ENCODE measurements at places on chromosomes 13 and 19.

GRCh38 chr13:35768073-35768472 lies 291.6 kb upstream of the MAB21L1 start:
- DNase-seq, result no peak

- DNase-seq, result no peak
Measured at GRCh38 chr13:28955264-28955966, 135.3 kb downstream of the MTUS2 start.

DNA sequence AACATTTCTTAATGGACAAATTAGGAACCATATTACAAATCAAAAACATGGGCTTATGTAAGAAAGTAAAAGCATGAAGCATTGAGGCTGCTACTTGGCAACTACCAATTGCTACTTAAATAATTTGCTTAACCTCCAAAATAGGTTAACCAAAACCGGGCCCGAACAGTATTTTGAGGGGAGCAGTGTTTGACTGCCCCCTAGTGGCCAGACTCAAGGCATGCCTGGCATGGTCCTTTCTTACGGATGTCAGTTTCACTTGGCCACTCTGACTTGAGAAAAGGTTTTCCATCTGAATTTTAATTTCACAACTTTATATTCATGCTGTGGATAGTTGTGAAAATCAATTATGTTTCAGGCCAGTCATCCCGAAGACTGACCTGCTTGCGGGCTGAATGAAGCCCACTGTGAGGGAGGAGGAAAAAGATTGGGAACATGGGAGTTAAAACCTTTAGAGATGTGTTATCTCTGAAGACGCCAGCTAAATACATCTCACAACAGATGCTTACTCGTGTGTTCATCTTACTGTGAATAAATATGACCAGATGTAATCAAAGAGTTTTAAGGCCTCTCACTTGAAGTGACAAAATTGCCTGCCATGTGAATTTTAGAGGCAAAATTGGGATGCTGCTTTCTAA lies 2.9 kb downstream of the RXFP2 start:
- DNase-seq, result peak; percentile 50

GRCh38 chr13:92158346-92158745 lies 759.9 kb downstream of the GPC5 start:
- no peak for DNase-seq

- DNase-seq, result no peak
Measured at GRCh38 chr13:73849292-73849691, 284.9 kb downstream of the KLF12 start.

DNA sequence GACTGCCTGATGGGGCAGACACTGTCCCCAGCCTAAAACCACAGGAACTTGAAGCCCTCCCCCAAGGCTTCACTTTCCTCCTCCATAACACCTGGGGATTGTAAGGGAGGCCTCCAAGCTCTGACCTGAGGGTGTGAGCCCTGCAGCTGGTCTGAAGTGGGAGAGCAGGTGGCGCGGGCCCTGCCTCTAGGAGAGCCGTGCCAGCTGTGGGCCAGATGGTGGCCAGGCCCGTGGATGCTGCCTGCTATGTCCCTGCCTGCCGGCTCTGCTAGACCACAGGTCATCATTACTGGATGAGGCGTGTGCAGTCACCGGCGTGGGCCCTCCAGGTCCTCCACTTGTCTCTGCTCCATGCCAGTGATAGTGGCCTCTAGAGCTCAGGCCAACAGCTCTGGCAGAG lies 3.5 kb upstream of the KLHL26 start:
- DNase-seq, result no peak

DNA sequence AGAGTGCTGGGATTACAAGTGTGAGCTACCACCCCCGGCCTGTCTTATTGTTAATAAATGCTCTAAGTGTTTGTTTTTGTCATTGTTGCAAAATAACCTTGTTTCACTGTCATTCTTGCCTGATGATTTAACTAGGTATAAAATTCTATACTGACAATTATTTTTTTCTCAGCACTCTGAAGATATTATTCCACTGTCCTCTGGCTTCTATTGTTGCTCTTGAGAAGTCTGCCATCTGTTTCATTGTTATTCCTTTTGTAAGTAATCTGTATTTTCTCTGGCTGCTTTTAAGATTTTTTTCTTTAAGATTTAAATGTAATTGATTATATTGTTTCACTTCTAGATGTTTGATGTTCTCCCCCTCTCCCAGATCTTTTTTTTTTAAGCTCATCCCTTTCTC lies 17.6 kb downstream of the ZNF420 start:
- DNase-seq, result no peak

DNA sequence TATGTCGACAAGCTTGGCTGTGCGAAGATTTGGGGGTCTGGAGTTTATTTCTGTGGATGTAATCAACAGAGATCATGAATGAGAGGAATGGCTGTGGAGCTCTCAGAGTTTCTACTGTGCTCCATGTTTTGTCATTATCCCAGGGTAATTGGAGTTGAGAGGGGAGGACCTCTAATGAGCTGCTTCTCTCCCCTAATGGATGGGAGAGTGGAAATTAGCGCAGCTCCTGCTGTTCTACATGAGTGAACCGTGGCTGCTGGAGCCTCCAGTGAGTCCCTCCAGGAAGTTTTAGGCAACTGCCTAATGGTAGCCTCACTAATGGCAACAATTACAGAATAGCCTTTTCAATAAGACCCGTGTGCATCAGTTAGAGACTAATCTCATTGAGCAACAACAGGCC lies 31.3 kb upstream of the FGF9 start:
- no peak for DNase-seq

- DNase-seq, result no peak
Measured at GRCh38 chr13:110246530-110246929, 60.4 kb downstream of the COL4A1 start.

DNA sequence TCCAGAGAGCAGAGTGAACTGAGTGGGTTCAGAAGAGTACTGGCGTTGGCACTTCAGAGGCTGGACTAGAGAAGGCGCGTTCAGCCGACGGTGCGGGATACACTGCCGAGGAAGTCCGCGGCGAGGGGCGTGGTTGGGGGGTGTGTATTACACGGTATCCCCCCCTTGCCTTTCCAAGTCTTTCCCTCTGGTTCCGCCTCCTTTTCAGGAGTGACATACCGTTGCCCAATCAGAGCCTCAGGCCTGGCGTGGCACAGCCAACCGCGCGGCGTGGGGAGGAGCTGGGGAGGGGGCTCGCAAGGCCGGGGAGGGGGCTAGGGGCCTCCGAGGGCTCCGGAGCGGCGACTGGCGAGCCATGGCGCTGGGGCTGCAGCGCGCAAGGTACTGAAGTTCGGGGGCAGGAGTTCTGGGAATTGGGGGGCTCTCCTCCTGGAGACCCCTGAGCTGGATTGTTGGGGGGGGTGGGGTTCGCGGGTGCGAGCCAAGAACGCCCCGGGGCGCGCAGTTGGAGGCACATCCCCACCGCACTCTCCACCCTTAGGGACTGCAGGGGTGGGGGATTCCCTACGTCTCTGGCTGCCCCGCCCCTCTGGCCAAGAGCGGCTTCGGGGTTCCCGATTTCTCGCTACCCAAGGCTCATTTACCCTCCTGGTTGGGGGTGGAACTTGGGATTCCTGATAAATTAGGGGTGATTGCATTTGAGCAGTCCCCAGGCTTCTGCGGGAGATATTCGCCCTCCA lies at the start of gene HIF3A:
Gene HIF3A (plus strand): TSS at position 321 of the 740 bp plus-strand sequence. CDS start 35 bp downstream, at position 356.
- no peak for DNase-seq

GRCh38 chr13:51971520-51972426 lies 39.5 kb downstream of the ATP7B start:
- no peak for DNase-seq

- peak; percentile 23 for DNase-seq
Measured at GRCh38 chr13:36998624-36999041, 507 bp downstream of the ALG5 start.

GRCh38 chr13:44273991-44274770 lies 99.4 kb upstream of the SERP2 start:
- no peak for DNase-seq

GRCh38 chr19:4059891-4060620 lies 6.6 kb downstream of the ZBTB7A start:
- DNase-seq, result peak; percentile 48

DNA sequence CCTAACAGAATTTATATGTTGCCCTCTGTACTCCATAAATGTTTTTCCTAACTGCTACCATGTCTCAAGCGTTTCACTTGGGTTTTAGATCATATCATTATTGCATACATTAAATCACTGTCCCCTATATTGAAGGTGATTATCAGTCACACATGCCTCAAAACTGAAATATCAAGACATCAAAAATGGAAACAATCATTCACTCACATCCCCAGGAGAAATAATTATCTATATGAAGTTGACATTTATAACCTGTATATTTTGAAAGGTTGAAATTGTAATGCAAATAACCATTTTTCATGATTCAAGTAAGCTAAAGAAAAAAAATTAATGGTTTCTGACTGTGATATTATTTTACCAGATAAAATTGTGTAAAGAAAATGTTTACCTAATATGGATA lies 1695.0 kb downstream of the SLITRK1 start:
- no peak for DNase-seq

Data from stimulated activated CD4-positive, alpha-beta T cell treated with anti-CD3 and anti-CD28 coated beads, Interleukin-4, amount 100 ng/mL, for 4 hours (primary cell).